AG10803 (cell line): ENCODE measurements at places on chromosomes 12 and 14.

GRCh38 chr14:85038526-85039352, 491.2 kb upstream of the FLRT2 start:
- peak; percentile 18 for DNase-seq

GRCh38 chr14:72420749-72421474, 473.0 kb downstream of the DPF3 start:
- peak; percentile 49 for DNase-seq

GRCh38 chr12:124844411-124845397, 19.0 kb downstream of the SCARB1 start:
- no peak for DNase-seq

DNA sequence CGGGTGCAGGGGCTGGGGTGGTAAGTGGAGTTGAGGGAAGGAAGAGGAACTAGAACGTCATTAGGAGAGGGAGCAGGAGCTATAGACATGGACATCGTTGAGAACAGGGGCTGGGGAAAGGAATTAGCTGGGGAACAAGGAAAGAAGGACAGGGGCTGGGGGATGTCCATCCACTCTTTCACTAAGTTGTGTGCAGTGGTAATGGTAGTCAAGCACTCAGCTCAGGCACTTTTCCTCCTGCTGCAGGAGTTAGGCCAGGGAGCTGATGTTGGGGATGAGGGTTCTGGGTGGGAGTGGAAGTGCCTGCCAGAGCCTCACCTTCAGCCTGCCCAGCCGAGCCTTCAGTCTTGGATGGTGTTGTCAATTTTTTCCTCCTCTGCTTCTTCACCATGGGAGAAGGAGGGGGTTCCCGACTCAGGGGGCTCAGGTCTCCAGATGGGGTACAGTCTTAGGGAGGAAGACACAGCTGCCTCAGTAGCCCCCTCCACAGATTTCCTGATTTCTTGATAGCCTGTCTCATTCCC, 9.2 kb downstream of the AGAP2 start:
- DNase-seq, result no peak

DNA sequence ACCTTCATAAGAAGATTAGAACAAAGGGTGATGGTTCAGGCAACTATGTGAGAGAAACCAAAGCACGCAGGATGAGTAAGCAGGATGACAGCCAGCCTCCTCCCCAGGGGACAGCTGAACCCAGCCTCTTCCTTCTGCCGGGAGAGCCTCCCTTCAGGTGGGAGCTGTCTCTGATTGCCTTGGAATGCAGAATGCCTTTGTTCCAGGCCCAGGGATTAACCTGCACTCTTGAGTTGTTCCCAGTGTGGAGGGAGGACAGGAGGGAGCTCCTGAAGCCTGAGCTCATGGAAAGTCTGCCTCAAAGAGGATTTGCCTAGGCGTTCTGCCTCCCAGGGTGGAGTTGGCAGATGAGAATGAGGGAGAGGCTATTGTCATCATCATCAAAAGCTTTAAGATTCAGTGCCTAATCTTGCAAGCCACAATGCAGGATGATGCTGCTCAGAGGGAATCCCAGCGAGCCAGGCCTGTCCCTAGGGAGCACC, 3.6 kb upstream of the KRT6A start:
- peak; percentile 87 for DNase-seq

- DNase-seq, result peak; percentile 23
Measured at GRCh38 chr14:79514700-79515099, 696.6 kb downstream of the DIO2 start.

- no peak for DNase-seq
Measured at GRCh38 chr12:75183967-75184366, 25.7 kb downstream of the KCNC2 start.
